ENCODE measurements at places on chromosomes 1 and 21.

- DNase-seq = no peak
These were observed 208.5 kb upstream of the DAB1 start for GRCh38 chr1:57632401-57632800.

DNA sequence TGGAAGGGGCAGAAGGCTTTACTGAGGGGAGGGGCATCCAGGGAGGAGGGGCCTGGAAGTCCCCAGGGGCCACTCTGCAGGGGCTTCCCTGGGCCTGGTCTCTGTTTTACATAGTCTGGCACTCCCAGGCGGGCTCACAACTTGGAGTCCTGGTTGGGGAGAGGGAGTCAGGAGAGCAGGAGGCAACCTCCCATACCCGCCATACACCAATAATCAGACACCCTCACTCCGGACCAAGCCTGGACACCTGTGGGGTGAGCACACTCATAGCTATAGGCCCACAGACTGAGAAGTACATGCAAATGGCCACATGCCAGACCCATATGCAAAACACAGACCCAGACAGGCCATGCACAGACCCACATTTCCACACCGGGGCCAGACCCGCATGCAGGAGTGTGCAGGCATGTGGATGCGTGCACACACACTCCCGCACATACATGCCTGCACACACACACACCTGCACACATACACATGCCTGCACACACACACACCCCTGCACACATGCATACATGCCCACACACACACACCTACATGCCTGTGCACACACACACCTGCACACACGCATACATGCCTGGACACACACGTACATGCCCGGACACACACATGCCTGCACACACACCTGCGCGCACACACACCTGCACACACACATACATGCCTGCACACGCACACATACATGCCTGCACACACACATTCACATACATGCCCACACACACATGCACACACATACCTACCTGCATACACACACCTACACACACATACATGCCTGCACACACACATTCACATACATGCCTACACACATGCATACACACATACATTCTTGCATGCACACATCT is 89.5 kb upstream of the RUNX3 start:
- DNase-seq = no peak

GRCh38 chr21:37251294-37251634 is 15.9 kb downstream of the VPS26C start:
- no peak for DNase-seq

DNA sequence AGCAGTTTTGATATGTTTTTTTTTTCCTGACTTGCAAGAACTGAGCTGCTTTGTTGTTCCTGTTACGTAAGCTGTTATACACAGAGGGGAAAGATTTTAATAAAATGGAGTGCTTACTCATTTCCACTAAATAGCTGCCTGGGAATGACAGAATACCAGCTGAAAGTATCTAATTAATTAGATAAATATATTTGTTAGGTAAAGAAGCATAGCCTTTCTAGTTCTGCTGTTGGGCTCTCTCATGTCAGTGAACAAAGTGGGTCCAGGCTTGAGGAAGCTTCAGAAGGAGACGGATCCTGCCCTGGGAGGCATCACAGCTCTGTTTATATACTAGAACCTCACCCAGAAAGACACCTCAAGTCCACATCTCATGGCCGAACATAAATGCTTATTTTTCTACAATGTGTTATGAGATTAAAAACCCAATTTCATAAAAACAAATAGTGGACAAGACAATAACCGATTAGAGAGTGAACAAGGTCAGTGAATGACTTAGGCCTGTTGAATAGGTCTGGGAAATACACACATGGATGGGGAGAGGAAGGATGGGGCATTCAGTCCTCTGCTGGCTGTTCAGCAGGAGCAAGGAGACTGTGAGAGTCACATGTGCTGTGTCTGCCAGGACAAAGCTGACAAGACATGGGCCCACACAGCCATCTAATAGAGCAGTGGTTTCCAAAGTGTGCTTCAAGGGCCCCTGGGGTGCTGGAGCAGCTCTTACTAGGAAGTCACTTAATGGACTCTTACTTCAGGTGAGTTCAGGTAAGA is 20.6 kb downstream of the TRAF5 start:
- DNase-seq = no peak

GRCh38 chr1:186925881-186926669 is 97.3 kb downstream of the PLA2G4A start:
- no peak for DNase-seq

GRCh38 chr1:199279872-199280645 is 641.2 kb downstream of the PTPRC start:
- no peak for DNase-seq

DNA sequence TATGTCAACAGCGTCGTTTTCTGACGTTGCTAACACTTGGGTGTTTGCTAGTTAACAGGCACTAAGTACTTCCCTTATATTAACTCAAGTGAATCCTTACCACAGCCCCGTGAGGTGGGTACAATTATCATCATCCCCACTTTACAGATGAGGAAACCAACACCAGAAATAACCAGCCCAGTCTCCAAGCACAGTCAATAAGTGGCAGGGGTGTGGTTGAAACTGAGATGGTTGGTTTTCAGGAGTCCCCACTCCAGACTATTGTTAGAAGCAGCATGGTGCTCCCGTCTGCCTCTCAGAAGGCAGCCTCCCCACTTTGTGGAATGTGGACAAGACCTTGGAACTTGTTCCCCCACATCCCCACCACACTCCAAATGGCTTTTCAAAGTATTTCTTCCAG is 45.7 kb upstream of the ACOT11 start:
- no peak for DNase-seq

GRCh38 chr1:21238141-21238800 is 52.0 kb downstream of the ECE1 start:
- no peak for DNase-seq

- no peak for DNase-seq
These were observed 126.7 kb downstream of the GDAP2 start for GRCh38 chr1:117802531-117803257.

DNA sequence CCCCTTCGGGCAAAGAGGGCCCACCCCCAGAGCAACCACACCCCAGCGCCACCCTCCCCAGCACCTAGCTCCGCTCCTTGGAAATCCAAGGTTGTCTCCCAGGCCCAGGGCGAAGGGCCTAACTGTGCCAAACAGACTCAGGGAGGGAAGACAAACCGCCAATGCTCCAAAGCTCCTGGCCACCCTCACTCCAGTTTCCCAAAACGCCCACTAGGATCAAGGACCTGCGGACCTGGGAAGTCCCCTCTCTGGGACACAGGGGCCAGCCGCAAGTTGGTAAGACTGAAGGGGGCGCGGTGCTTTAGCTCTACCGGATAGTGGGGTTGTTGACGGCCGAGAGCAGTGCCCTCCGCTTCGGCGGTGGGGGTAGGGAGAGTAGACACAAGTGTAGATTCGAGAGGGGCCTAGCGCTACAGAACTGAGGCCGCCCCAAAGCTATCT is 581 bp downstream of the IRF6 start:
- DNase-seq = no peak

DNA sequence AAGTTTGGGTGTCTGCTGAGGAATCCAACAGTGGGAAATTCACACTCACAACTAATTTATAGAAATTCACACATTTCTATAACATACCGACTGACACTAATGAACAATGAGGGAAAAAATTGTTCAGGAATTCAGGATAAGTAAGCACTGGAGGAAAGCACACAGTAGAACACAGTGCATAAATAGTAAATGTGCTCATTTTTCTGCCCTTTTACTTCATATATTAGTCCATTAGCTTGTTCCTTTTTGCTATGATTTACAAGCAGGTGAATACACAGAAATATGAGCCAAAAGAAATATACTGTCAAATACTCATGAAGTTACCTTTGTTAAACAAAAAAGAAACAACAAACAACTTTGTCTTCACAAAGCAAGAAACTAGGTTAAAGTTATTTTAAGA is 11.3 kb downstream of the NRIP1 start:
- no peak for DNase-seq

DNA sequence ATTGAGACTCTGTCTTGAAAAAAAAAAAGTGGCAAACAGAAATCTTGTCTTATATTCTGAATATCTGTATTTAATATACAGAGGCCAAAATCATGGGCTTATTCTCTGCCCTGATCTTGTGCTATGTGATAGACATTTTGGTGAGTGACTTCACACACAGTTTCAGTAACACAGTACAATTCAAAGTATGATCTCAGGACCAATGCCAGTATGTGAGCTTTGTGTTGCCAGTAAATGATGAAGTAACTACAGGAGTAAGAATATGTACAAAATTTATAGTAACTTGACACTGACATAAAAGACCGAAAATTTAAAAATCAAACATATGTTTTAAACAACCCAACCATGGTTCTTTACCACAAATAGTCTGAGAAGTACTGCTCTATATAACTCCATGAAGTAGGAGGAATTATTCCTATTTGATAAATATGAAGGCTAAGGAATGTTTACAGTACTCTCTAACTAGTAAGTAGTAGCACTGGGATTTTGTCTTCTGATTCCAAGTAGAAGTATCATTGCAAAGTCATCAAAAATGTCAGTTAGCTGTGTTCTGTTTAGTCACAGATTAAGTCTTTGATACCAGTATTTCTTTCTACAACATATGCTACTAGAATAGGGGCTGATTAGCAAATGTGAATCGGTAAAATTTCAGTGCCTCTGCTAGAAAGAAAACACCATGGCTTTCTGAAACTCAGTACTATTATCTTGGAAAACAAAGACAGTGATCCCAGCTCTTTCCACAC is 25.3 kb downstream of the DPH5 start:
- DNase-seq = no peak

GRCh38 chr1:23484253-23485001 is 448 bp upstream of the ASAP3 start:
- DNase-seq = peak; percentile 61

DNA sequence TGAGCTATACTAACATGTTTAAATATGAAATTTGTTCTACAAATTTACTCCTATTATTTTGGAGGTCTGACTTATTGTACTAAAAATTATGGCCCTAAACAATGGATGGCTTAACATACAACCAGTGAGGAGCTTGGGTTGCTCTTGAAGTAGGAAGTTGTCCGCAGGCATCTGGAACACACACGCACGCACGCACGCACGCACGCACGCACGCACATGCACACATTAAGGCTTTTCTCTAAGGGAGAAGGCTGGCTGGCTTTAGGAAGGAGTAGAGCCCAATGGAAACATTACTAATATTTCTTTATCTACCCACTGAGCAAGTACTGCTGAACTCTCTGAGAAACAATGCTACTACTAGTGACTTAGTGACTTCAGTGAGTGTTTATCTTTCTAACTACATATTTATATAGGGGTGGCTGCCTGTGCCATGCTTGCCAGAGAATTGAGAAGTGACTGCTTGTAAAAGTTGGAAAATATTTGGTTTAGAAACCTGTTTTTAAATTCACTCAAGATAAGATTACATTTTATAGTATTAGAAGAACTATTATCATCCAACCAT is 16.2 kb upstream of the ARHGAP29 start:
- no peak for DNase-seq
